RPMI8226 (cell line): ENCODE measurements at places on chromosomes 2 and 18.

- DNase-seq: no peak
Measured at GRCh38 chr2:215826838-215827441, 186.4 kb downstream of the MREG start.

GRCh38 chr2:144501118-144501517 is 18.8 kb downstream of the ZEB2 start:
- DNase-seq: no peak

GRCh38 chr18:26103579-26103978 is 13.2 kb upstream of the SS18 start:
- peak; percentile 60 for DNase-seq

- no peak for DNase-seq
Measured at GRCh38 chr2:19607400-19607799, 249.0 kb upstream of the OSR1 start.

GRCh38 chr2:113174376-113174750 is 592 bp downstream of the PSD4 start:
- DNase-seq: no peak

GRCh38 chr2:139439100-139439499 is 658.9 kb upstream of the NXPH2 start:
- DNase-seq: no peak

DNA sequence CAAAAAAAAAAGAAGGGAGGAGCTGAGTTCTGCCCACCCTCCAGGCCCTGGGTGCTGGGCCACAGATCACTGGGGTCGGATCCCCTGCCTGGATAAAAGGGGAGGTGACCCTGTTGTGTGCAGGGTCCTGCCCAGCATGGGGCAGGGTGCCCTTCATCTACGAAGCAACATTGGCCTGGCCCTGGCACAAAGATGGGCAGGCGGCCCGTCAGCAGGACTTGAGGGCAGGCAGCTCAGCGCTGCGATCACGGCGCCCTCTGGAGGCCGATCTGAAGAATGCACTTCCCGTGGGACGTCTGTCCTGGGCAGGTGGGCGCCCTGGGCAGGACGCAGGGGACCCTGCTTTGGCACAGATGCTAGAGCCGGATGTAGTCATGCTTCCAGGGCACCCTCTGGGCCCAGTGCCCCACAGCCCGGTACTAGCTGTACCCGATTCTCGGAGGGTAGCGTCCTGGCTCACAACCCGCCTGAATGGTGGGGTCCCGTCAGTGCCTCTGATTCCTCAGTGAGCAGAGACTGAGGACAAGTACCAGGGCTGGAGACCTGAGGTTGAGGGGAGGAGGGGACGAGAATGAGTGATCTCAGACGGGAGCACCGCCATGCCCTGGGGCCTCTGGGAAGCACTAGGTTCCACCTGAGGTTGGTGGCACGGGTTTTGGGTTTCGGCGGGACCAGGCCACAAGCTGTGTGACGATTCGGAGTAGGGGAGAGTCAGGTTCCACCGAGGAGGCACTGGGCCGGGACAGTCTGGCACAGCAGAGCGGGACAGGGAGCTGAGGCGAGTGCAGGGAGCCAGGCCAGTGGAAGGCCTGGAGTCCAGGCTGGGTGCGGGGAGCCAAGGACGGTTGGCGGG is 18.0 kb downstream of the ARID5A start:
- peak; percentile 82 for DNase-seq

- DNase-seq: no peak
Measured at GRCh38 chr2:46901611-46902010, 14.0 kb downstream of the MCFD2 start.

DNA sequence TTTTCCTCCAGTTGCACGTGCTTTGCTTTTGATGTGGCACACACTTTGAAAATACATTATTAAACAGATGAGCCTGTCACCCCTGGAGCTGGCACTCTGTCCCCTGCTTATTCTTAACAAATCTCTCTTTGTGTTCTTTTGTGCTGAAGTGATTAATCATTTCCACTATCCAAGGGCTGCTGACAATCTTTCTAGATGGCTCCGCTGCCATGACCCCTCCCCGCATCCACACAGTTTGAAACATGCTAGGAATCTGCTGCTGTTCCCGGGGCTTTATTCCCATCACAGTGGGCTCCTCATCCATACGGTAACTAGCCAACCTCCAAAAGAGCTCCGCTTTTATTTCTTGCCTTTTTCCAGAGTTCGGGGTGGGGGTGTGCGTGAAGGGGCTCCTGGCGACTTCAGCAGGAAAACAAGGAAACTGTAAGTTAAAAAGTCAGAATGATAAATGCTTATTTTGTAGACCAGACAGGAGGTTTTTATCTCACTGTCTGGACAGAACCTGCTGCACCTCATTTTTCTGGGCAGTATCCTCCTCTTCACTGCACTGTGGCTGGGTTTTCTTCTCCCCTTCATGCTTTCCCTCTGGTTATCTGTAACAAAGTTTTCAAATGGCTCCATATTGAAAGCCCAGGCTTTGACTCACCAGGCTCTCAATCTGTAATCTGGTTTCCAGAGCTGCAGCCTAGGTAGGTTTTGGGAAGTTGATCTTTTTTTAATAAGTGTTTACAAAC is 319.7 kb downstream of the AFF3 start:
- DNase-seq: no peak

DNA sequence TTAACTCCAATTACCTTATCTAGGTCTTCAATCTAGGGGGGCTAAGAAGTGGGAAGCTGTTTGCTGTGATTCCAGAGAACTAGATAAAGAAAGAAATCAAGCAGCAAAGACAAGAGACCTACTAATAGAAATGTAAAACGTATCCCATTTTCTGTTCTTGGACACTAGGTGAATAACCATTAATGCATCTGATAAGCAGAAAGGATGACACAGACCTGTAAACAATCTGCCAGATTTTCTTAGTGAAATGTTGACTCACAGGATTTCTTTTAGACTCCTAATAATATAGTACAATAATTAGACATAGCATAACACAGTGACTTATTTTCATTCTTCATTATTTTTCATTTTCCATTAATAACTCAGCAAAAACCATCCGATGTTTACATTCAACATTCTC is 1.3 kb downstream of the WDR35 start:
- DNase-seq: no peak

GRCh38 chr2:59674100-59674499 is 879.4 kb downstream of the BCL11A start:
- no peak for DNase-seq

DNA sequence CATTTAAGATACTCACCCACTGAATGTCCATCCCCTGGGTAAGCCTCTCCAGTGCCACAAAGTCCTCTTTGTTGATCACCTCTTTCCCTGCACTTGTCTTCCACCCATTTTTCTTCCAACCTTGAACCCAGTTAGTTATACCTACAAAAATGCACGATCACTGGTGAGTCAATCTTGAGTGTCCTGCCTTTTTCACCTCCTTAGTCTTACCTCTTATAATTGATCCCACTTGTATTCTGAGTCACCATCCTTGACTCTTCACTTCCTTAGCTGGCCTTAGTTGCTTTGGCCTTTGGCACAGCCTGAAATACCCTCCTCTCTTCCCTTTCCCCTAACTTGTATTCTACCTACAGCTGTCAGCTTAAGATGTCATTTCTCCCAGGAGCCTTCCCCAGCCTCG is 10.2 kb downstream of the RNASEH1 start:
- no peak for DNase-seq

DNA sequence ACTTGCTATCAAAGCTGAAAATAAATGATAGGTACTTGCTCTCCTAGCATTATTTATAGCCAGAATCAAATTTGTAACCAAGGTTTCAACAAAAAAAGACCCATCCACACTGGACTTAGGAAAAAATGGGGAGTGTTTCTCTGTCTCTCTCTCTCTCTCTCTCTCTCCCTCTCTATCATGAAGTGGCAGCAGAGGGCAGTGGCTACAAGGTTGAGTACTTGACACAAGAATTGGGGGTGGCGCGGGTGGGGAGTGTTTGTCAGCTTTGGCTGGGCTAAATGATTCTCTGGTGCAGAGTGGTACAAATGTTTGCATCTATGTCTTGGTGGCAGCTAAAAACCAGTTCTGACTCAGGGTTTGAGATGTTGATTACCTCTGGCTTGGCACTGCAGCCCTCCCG is 85.0 kb downstream of the RBM43 start:
- no peak for DNase-seq

GRCh38 chr2:162484551-162484950 is 140.6 kb downstream of the GCA start:
- no peak for DNase-seq

GRCh38 chr2:67456428-67456827 is 59.3 kb downstream of the ETAA1 start:
- DNase-seq: no peak

GRCh38 chr18:36658611-36659010 is 170.2 kb downstream of the TPGS2 start:
- no peak for DNase-seq

DNA sequence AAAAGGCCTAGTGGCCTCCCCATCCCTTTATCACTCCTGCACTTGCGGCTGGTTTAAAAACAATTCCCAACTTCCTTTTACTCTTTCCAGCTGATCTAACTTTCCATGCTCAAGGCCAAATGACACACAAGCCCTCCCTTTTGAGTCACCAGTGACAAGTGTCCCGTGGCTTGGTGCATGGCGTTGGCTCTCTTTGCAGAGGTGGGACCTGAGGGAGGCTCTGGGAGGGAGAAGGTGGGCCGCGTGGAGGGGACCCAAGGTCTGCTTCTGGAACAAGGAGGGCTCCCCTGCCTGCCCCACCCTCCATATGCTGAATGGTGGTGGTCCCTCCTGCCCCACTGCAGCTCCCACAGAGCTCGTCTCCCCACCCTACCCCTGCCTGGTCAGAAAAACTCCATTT is 30.8 kb upstream of the HPCAL1 start:
- no peak for DNase-seq

DNA sequence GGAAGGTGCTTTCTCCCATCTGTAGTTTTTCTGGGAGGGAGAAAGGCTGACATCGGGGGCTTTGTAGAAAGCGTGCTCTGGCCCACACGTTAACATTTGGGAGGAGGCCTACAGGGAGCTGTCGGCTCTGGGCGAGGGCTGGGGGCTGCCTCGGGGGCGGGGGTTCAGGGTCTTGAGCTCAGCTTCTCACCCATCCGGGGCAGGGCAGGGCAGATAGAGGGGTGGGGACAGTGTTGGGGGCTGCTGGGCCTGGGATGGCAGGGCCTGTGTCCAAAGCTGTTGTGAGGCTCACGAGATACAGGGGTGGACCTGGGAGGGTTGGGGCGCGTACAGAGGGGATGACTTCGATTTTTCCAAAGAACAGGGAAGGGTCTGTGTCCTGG is 27.0 kb downstream of the NFATC1 start:
- DNase-seq: no peak

GRCh38 chr18:74869904-74870863 is 272.5 kb downstream of the ZNF407 start:
- DNase-seq: no peak

DNA sequence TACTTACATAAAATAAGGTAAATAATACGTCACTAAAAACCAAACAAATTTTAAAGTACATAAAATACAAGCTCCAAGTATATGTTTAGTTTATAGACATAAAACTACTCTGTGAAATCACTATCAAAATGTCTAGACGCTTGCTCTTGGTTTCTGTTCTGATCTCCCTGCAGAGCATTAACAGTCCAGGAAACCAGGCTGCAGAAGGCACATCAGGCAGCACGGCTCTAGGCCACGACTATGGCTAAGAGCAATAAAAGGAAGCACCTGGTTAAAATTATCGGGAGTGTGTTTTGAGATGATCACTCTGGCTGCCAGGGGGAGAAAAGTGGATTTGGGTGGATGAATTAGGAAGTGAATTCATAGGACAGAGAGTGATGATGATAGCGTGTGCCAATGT is 196.0 kb upstream of the SPHKAP start:
- DNase-seq: peak; percentile 50

DNA sequence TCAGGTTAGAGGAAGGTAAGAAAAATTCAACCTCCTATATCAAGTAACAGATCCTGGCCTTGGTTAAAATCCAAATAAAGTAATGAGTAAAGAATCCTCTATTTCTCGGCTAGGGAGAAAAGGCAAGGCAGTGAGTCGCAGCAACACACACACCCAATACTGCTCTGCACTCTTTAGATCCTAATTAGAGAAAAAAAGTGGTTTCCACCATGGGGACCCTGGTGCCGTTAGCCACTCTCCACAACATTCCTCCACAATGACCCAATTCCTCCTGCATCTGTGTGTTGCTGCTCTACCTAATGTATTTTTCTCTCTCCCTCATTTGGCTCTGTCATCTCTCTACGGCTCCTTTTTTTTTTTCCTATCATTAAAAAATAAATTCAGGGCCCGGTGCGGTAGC is 462.7 kb downstream of the METTL4 start:
- no peak for DNase-seq

- DNase-seq: no peak
Measured at GRCh38 chr2:46167406-46167805, 129.8 kb upstream of the EPAS1 start.

DNA sequence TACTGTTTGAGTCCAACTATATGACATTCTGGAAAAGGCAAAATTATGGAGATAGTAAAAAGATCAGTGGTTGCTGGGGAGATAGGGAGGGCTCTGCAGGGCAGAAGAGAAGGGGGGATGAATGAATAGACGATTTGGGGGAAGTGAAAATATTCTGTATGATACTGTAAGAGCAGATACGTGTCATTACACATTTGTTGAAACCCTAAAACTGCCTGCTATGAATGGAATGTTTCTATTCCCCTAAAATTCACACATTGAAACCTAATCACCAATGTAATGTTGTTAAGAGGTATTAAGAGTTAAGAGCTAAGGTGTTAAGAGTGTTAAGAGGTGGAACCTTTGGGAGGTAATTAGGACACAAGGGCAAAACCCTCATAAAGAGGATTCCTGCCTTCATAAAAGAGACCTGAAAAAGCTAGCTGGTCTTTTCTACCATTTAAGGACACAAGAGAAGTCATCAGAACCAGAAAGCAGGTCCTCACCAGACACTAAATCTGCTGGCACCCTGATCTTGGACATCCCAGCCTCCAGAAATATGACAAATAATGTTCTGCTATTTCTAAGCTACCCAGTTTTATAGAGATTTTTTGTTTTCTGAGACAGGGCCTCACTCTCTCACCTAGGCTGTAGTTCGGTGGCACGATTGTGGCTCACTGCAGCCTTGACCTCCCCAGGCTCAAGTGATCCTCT is 76.2 kb downstream of the ATAD2B start:
- no peak for DNase-seq
